ENCODE measurements at places on chromosomes 1 and 21. TPM values are rescaled to one million over a fixed set of nuclear protein-coding genes. Genes with fewer than 3 reads are reported as not detected.
A peak's percentile ranks its signal among the peaks of the same experiment; 100 is the strongest.

The LENEP gene
- total RNA-seq, result 0.62 TPM

DNA sequence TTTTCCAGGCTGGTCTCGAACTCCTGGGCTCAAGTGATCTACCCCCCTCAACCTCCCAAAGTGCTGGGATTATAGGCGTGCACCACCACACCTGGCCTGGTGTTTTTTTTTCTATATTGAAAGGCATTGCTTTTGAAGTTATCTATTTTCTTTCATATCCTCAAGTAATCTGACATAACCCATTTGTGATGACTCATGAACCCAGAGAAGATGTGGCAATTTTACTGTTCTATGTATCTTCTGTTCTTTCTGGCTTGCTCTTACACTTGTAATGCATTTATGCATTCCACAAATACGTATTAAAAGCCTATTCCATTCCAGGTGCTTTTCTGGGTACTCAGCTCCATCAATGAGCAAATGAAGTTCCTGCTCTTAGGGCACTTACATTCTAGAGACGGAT lies 29.9 kb upstream of the ERRFI1 start:
- no peaks in the 10 kb centered on the region for H3K4me1 ChIP-seq
- H3K27ac ChIP-seq, result no peak overlapping the region
- H3K4me3 ChIP-seq, result no peak overlapping the region
- H3K27me3 ChIP-seq, result no peaks in the 10 kb centered on the region

GRCh38 chr1:89739013-89739843 lies 81.6 kb upstream of the LRRC8D start:
- H3K4me3 ChIP-seq, result peak overlapping the region; percentile 11
- no peaks in the 10 kb centered on the region for H3K36me3 ChIP-seq
- no peak for DNase-seq
- peak overlapping the region; percentile 33 for H3K27ac ChIP-seq
- no peaks in the 10 kb centered on the region for H3K27me3 ChIP-seq

- H3K27ac ChIP-seq, result no peak overlapping the region
- no peak overlapping the region for H3K4me3 ChIP-seq
- no peaks in the 10 kb centered on the region for H3K27me3 ChIP-seq
- no peaks in the 10 kb centered on the region for H3K4me1 ChIP-seq
- H3K36me3 ChIP-seq, result no peaks in the 10 kb centered on the region
These were observed 528 bp upstream of the CD164L2 start for GRCh38 chr1:27383661-27384060.

GRCh38 chr21:32426592-32427051 lies 14.1 kb downstream of the EVA1C start:
- no peaks in the 10 kb centered on the region for H3K4me1 ChIP-seq
- H3K4me3 ChIP-seq, result no peak overlapping the region
- H3K36me3 ChIP-seq, result no peaks in the 10 kb centered on the region

GRCh38 chr1:108009603-108010195 lies 44.7 kb upstream of the VAV3 start:
- H3K27ac ChIP-seq, result no peak overlapping the region
- H3K4me3 ChIP-seq, result no peak overlapping the region
- no peaks in the 10 kb centered on the region for H3K4me1 ChIP-seq
- no peaks in the 10 kb centered on the region for H3K27me3 ChIP-seq
- no peak for DNase-seq

- DNase-seq, result no peak
- H3K27ac ChIP-seq, result no peak overlapping the region
- no peak overlapping the region for H3K4me3 ChIP-seq
- no peaks in the 10 kb centered on the region for H3K27me3 ChIP-seq
- H3K36me3 ChIP-seq, result no peaks in the 10 kb centered on the region
These were observed 14.4 kb upstream of the TP53BP2 start for GRCh38 chr1:223860051-223860622.

- no peak overlapping the region for H3K27ac ChIP-seq
- H3K36me3 ChIP-seq, result no peaks in the 10 kb centered on the region
These were observed 6.3 kb upstream of the OSBPL9 start for GRCh38 chr1:51610637-51611036.

The GUCA2A gene
- total RNA-seq, result not detected

DNA sequence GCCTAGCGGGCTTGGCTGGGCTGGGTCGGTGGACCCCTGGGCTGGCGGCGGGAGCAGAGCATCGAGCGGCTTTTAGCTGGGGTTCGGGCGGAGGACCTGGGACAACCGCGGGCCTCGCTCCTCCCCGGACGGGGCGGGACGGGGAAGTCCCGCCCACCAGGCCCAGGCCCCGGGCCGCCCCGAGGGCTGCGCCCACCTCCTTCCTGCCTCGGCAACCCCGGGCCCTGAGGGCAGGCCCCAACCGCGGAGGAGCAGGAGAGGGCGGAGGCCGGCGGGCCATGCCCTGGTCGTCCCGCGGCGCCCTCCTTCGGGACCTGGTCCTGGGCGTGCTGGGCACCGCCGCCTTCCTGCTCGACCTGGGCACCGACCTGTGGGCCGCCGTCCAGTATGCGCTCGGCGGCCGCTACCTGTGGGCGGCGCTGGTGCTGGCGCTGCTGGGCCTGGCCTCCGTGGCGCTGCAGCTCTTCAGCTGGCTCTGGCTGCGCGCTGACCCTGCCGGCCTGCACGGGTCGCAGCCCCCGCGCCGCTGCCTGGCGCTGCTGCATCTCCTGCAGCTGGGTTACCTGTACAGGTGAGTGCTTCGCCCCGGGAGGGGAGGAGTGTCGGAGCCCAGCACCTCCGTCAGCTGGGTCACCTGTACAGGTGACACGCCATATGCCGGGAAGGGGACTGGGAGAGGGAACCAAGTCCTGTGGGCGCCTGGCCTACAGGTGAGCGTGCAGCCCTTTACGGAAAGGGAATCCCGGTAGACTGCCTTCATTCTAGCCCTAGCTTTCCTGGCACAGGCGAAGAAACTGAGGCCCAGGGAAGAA lies at the start of gene XKR8:
TSS of gene XKR8 (plus strand) at position 182 of the 812 bp plus-strand sequence. CDS start at position 279, 97 bp downstream.
- no peaks in the 10 kb centered on the region for H3K27me3 ChIP-seq
- H3K27ac ChIP-seq, result peak within 1 kb of the TSS; percentile 69
- peak within 1 kb of the TSS; percentile 86 for H3K4me3 ChIP-seq
- peak; percentile 84 for DNase-seq

The FCRL1 gene
- not detected for total RNA-seq

The DPM3 gene
- total RNA-seq, result 38.9 TPM

The FHL3 gene
- total RNA-seq, result 15.4 TPM

- peak overlapping the region; percentile 41 for H3K27ac ChIP-seq
- peaks cover 34% of the 10 kb centered on the region for H3K4me1 ChIP-seq
- no peak for DNase-seq
- no peaks in the 10 kb centered on the region for H3K36me3 ChIP-seq
These were observed 9.0 kb downstream of the SLC9A1 start for GRCh38 chr1:27145934-27146354.

The RGS1 gene
- 56.8 TPM for total RNA-seq

DNA sequence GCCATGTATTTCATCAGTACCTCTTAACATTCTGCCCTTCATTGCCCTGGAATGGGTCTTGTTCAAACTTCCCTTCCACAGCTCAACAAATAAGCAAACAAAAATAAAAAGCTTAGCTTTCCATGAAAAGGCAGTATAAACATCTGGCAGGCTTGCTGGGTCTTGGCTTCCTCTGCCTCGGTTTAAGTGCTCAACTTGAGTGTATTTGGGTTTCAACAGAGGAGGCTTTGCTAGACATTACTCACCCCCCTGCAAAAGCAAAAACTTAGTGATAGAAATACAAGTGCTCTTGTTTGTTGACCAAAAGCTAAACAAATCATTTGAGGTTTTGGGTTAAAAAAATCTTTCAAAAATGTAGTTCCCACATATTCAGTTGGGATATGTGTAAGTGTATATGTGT lies 518.5 kb downstream of the PLPP3 start:
- H3K27ac ChIP-seq, result no peak overlapping the region
- H3K4me1 ChIP-seq, result no peaks in the 10 kb centered on the region
- DNase-seq, result no peak
- H3K27me3 ChIP-seq, result no peaks in the 10 kb centered on the region
- no peak overlapping the region for H3K4me3 ChIP-seq

GRCh38 chr1:209190591-209191261 lies 392.8 kb upstream of the CAMK1G start:
- H3K36me3 ChIP-seq, result no peaks in the 10 kb centered on the region
- no peaks in the 10 kb centered on the region for H3K27me3 ChIP-seq
- no peak for DNase-seq
- H3K27ac ChIP-seq, result no peak overlapping the region
- no peaks in the 10 kb centered on the region for H3K4me1 ChIP-seq

The SPATA46 gene
- not detected for total RNA-seq

DNA sequence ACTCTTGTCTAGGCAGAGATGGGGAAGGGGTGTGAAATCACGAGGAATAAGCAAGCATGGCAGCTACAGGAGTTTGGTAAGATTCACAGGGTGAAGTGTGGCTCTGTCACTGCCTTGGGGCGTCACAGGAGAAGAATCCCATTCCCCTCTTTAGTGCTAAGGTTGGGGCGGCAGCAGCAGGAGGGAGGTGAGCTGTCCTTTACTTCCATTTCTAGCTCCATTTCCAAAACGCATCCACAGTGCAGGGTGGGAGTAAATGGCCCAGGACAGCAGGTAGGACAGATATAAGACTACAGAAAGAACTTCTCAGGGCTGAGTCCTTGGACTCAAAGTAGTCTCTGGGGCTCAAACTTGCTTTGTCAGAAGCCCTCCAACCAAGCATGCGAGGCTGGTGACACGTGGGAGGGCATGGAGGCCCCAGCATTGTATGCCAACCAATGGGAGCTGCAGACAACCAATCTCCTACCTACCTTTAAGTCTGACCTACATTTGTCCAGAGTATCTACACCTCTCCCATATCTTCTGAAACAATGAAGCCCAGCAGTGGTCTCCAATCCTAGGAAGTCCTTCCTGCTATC lies 8.5 kb downstream of the MEF2D start:
- H3K36me3 ChIP-seq, result peaks cover 6% of the 10 kb centered on the region
- no peaks in the 10 kb centered on the region for H3K27me3 ChIP-seq
- no peak overlapping the region for H3K27ac ChIP-seq

DNA sequence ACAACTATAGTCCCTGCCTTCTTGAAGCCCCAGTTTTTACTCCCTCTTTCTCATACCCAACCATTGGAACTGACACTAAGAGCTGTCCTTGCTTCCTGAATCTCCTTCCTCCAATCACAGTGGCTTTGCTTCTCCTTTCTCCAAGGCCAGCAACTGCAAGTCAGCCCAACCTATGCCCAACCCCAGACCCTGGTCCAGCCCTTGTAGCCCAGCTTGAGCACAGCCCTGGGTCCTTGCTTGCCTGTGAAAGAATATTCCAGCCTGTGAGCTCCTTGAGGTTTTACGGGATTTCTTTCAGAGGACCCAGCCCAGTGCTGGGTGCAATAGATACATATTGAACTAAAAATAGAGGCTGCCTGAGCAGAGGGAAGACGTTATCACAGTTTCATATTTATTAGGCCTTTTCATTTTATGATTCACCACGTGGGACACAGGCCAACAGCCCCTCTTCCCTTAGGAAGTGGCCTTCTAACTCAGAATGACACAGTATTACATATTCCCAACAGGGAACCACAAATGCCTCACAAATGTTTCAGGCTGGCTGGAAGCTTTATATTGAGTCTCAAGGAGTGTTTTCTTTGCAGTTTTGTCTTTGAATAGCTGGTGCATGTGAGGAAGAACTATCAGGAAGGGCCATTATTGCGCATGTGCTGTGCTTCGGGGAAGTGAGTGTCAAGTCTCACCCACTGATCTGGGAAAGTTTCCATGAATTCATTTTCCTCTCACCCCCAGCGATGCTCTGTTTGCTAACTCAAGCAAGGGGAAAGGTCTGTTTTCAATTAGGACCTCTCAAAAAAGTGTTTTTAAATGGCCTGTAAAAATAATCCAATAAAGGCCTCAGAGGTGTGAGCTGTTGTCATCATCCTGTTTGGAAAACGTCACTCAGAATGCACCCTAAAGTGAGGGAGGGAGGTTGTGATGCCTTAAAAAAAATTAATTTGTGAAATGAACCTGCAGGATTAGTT lies 92.3 kb upstream of the NFIA start:
- H3K27me3 ChIP-seq, result no peaks in the 10 kb centered on the region
- DNase-seq, result no peak
- H3K4me3 ChIP-seq, result no peak overlapping the region
- H3K27ac ChIP-seq, result no peak overlapping the region

DNA sequence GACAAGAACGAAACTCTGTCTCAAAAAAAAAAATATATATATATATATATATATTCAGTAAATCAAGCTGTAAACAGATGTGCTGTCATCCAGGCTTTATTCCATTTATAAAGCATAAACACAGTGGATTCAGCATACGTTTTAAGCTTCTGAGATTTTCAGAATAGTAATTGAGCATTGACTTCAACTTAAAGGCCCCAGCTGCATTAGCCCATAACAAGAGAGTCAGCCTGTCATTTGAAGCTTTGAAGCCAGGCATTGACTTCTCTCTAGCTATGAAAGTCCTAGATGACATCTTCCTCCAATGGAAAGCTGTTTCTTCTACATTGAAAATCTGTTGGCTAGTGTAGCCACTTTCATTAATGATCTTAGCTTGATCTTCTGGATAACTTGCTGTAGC lies 6.6 kb downstream of the KPNA6 start:
- no peaks in the 10 kb centered on the region for H3K27me3 ChIP-seq
- H3K36me3 ChIP-seq, result no peaks in the 10 kb centered on the region
- no peak overlapping the region for H3K27ac ChIP-seq

- H3K4me3 ChIP-seq, result peak overlapping the region; percentile 89
- no peaks in the 10 kb centered on the region for H3K36me3 ChIP-seq
- H3K4me1 ChIP-seq, result peaks cover 45% of the 10 kb centered on the region
- peak overlapping the region; percentile 87 for H3K27ac ChIP-seq
These were observed 957 bp downstream of the EPS15 start for GRCh38 chr1:51518033-51518585.

The SLC22A15 gene
- total RNA-seq, result 0.68 TPM

The RUNX1 gene
- total RNA-seq, result 41.5 TPM

The SPATA21 gene
- total RNA-seq, result not detected

- H3K27ac ChIP-seq, result peak overlapping the region; percentile 51
- no peaks in the 10 kb centered on the region for H3K27me3 ChIP-seq
- peaks cover 5% of the 10 kb centered on the region for H3K36me3 ChIP-seq
- peak overlapping the region; percentile 44 for H3K4me3 ChIP-seq
These were observed 1.6 kb downstream of the PHF13 start for GRCh38 chr1:6614929-6615785.

DNA sequence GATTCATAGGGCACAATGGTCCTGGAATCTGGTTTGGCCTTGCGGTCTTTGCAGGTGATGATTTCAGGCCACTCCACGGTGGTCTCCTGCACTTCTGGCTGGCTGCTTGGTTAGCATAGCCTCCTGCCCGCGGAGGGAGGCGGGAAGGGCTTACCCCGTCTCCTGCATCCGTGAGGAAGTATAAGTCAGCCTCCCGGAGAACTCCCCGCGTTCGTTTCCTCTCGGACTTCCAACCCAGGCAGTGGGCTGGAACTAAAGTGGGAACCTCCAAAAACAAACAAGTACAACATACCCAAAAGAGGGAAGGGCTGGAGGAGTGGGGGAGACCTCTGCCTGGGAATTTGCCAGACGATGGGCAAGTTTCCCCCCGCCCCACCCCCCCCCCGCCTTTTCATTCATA lies 939 bp upstream of the CCN1 start:
- H3K36me3 ChIP-seq, result no peaks in the 10 kb centered on the region
- no peaks in the 10 kb centered on the region for H3K4me1 ChIP-seq
- no peak overlapping the region for H3K4me3 ChIP-seq
- no peak overlapping the region for H3K27ac ChIP-seq
- H3K27me3 ChIP-seq, result peaks cover 12% of the 10 kb centered on the region
